ENCODE measurements at places on chromosomes 1 and 21. TPM values are rescaled to one million over a fixed set of nuclear protein-coding genes. Genes with fewer than 3 reads are reported as not detected.

Gene ZNF683
- total RNA-seq = not detected

DNA sequence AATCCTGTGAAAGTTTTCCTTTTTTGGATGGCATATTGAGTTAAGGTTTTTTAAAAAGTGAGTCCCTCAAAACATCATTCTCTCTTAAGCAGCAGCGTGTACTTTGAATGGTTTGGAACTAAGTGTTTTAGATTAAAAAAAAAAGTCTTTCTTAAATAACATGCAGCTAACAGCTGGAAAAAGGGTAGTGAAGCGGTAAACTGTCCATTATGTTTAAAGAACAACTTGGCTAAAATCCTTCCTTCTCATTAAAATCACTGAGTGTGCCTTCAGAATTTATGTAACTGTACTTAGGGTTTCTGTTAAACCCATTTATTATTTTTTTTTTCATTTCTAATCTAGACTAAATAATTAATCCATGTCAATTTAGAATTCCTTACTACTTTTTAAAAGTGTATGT lies 254.2 kb upstream of the ADAMTS5 start:
- DNase-seq = no peak

Gene MRTO4
- 27.8 TPM for total RNA-seq

Gene RABGGTB
- total RNA-seq = 98.5 TPM

DNA sequence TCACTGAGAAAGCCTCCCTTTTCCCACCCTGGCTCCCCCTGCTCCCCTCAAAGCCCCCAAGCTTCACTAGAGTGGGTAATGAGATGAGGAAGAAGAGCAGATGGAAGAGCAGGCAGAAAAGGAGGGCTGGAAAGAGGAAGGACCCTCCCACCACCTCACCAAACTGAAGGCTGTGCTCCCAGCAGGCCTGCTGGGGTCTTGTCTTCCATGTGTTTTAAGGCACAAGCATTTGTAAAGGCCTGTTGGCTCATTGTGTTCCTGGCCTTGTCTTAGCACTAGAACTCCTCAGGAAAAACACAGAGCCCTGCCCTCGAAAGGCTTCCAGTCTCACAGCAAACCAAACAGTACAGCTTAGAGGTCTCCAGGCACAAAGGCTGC lies 51.5 kb downstream of the TOMM20 start:
- no peak for DNase-seq

- no peak for DNase-seq
These were observed 42.0 kb downstream of the EEIG2 start for GRCh38 chr1:108601708-108602410.

Gene OR10J1
- not detected for total RNA-seq

DNA sequence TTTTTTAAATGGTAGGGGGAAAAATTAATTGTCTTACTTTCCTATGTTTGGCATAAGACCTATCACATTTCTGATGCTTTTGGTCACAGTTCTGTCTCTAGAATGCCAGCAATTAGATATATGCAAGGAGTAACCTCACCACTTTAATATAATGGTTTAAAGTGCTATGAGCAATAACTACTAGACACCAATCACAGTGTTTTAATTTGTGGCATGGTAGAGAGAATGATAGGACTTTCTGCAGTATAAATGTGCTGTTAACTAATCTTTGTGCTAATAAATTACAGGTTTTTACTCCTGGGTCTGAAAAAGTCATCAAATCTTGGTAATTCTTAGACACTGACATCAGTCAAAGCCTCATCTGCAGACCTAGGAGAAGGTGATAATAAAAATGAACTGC lies 2110.3 kb downstream of the NCAM2 start:
- no peak for DNase-seq

DNA sequence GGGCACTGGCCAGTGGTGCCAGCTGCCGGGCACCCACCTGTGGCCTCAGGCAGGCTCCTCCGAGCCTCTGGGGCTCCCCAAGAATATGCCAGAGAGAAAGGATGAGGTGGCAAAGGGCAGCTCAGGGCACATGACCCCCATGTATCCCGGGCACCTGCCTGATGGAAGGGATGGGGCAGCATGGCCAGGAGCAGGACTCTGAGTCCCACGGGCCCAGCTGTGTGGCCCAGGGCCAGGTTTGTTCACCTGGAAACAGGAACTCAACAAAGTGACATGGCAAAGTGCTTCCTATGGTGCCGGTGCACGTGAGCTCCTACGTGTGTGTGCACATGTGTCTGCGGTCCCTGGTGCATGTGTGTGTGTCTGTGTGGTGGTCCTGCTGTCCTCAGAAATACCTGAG lies 9.5 kb upstream of the GPR153 start:
- no peak for DNase-seq

DNA sequence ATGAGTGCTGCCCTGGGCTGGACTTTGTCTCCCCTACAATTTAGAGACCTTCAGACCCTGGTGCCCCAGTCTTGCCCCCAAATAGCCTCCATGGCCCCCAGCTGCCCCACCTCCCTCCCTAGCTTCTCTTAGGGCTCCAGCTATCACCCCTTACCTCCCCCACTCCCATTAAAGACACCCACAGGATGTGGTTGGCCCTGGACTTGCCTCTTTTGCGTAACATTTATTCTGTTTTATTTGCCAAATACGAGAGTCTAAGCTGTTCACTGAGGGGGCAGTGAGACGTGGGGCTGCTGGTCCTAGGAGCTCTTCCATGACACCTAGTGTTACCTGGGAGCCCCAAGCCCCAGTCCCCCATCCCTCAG lies 4.5 kb downstream of the ZC3H12A start:
- no peak for DNase-seq

DNA sequence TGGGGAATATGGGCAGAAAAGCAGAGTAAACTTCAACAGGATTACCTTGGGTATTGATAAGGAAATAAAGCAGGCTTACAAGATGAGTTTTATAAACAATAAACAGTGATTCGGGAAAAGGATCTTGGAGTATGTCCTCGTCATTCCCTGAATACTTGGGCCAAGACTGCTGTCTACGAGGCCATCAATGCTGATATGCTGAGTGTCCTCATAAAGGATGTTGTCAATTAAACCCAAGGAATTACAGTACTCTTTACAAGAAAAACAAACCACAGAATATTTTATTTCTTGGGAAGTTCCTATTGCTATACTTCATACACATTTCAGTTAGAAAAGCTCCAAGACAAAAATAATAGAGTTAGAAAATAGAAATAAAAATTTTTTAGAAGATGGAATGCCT lies 34.9 kb downstream of the ATP1B1 start:
- DNase-seq = no peak

- DNase-seq = no peak
These were observed 228.6 kb downstream of the COP1 start for GRCh38 chr1:175978476-175978875.

DNA sequence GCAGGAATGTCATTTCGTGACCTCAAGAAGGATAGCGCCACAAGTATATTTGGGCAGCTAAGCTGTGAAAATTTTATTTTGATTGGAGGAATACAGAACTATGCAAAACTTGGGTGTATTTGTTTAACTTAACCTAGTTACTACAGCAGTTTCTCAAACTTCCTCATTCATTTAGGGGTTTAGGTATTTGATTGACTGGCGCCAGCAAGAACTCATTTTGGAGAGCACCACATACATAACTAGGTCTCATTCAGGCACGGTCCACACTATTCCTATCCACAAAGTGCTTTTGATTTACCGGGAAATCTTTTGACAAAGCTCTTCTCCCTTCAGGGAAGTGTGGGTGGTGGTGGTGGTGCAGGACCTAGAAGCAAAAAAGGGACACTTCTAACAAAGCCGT lies 155.1 kb upstream of the NRIP1 start:
- no peak for DNase-seq

DNA sequence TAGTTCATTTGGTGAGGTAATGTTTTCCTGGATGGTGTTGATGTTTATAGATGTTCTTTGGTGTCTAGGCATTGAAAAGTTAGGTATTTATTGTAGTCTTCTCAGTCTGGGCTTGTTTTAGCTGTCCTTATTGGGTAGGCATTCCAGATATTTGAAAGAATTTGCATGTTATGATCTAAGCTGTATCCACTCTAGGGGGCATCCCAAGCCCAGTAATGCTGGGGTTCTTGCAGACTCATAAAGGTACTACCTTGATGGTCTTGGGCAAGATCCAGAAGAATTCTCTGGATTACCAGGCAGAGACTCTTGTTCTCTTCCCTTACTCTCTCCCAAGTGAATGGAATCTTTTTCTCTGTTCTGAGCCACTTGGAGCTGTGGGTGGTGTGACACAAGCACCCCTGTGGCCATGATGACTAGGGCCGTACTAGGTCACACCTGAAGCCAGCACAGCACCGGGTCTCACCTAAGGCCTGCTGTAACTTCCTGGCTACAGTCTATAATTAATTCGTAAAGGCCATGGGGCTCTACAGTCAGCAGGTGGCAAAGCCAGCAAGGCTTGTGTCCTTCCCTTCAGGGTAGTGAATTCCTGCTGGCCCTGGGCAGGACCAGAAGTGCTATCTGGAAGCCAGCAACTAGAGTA lies 74.8 kb upstream of the PDE4B start:
- no peak for DNase-seq

- no peak for DNase-seq
These were observed 124.2 kb downstream of the GALNT2 start for GRCh38 chr1:230191079-230191804.

Gene SLC1A7
- total RNA-seq = not detected

- DNase-seq = no peak
These were observed 1.5 kb upstream of the C2CD4D start for GRCh38 chr1:151841141-151841540.

GRCh38 chr1:184823080-184823479 lies 68.4 kb upstream of the EDEM3 start:
- no peak for DNase-seq

Gene PALMD
- 7.3 TPM for total RNA-seq

Gene GSTM5
- 2.8 TPM for total RNA-seq

DNA sequence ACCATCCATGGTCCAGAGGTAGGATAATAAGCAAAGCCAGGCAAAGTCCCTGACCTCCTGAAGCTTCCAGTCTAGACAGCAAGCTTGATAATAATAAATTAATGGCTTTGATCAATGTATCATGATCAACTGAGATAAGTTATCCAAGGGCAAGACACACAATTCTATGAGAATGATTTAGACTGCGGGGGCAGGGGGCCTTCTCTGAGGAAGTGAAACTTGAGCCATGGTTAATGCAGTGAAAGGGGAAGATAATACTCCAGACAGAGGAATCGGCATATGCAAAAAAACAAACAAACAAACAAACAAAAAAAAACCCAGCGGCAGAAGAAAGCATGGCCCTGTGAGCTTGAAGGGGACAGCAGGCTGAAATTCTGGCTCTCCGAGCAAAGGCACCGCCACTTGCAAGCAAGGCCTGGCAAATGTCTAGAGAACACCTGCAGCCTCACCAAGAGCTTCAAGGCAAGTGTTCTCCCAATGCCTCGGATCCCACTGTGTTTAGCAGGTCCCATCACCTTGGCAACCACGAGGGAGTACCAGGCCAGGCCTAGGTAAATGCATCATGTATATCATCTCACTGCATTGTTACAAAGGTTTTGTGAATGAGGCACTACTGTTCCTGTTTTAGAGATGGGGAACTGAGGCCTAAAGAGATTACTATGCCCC lies 24.9 kb downstream of the CSMD2 start:
- no peak for DNase-seq

DNA sequence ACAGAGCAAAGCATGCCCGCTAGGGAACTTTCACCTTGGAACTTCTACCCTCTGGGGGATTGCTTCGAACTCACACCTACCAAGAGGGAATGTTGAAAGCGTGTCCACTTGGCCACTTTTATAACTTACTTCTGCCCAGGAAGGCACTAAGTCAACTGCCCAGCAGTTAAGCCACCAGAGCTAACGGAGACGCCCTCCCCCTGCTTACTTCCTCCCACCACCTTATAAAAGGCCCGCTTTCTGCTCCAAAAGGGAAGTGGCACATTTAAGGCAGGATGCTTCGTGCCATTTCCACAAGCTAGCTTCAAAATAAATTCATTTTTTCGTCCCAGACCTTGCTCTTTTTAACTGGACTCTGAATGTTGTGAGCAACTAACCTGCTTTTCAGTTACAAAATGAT lies 3.2 kb upstream of the AK2 start:
- no peak for DNase-seq

GRCh38 chr21:33496345-33496744 lies 4.8 kb upstream of the DNAJC28 start:
- no peak for DNase-seq

Gene IGSF5
- 0.33 TPM for total RNA-seq

DNA sequence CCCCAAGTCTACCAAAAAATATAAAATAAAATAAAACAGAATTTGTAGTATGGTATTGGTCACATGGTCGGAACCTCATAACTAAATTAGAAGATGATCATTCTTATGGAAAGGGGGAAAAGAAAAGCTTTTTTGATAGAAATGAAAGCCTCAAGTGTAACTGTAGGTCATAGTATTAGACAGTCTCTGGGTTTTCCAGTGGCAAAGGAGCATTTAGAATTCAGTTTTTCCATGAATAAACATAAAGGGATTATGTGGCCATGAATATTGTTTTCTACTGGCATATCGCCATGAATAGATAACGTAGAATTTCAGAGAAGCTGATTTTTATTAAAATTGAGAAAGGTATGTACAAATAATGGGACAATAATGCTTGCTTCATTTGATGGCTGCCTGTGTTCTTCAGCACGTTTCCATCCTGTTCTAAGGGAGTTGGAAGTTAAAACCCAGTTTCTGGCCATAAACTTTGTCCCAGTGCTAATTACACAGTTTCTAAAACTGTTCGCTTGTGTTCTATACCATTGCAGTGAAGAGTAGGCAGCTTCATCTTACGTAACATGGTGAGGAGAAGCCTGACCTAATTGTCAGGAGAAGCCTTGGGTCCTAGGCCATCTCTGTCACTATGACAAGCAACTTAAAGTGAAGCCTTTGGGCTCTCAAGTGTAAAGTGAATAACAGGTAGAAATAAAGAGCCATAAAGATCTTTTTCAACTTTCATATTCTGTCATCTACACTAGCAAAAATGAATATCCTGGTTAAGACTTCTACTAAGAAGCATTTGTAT lies 70.5 kb upstream of the PGD start:
- no peak for DNase-seq

Gene RAD54L
- 17.3 TPM for total RNA-seq

- DNase-seq = no peak
These were observed 150.8 kb downstream of the NR5A2 start for GRCh38 chr1:200178340-200178739.

GRCh38 chr1:246528933-246529731 lies 22.1 kb upstream of the SMYD3 start:
- no peak for DNase-seq

Gene S100A7A
- total RNA-seq = not detected

Gene CHIA
- not detected for total RNA-seq

Gene PLEKHA6
- 71.5 TPM for total RNA-seq

GRCh38 chr1:195195423-195196057 lies 1412.7 kb downstream of the KCNT2 start:
- DNase-seq = no peak
